HFFc6 (cell line): ENCODE measurements at places on chromosomes 3 and 15. TPM values are rescaled to one million over a fixed set of nuclear protein-coding genes. Genes with fewer than 3 reads are reported as not detected.

- no peak for DNase-seq
Observed at GRCh38 chr3:22351806-22352205, 600.8 kb upstream of the ZNF385D start.

DNA sequence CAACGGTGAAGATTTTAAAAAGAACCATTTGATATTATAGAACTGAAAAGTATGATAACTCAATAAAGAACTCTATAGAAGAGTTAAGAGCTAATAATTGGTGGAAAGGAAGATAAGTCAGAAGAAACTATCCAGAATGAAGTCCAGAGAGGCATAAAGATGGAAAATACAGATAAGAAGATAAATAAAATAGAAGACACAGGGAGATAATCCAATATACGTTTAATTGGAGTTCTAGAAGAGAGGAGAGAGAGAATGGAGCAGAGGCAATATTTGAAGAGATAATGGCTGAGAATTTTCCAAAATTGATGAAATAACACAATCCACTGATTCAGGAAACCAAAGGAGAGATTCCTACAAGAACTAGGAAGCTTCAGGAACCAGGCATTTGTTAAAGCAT, 49.8 kb upstream of the EPHB3 start:
- DNase-seq = no peak

GRCh38 chr15:94240480-94240879, 9.1 kb downstream of the MCTP2 start:
- no peak for DNase-seq

GRCh38 chr15:85456798-85457197, 76.4 kb downstream of the AKAP13 start:
- DNase-seq = no peak

GRCh38 chr15:42608110-42608531, 32.7 kb downstream of the STARD9 start:
- no peak for DNase-seq

DNA sequence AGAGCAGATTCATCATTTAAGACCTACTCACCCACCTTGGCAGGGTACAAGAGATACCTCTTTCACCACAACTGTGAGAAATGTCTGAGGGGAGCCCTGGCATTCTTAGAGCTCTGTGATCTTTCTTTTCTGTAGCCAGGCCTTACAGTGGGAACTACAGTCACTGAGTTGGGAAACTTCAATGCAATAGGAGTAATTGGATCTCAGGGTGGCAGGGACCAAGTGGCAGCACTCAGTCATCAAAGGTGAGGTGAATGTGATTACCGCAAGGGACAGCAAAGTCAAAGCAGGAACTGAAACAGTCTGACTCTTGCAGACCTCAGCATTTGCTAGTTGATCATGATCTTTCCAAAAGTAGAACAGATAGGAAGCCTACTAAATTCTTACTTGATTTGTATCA, 7.2 kb upstream of the MCF2L2 start:
- DNase-seq = no peak

- DNase-seq = no peak
Observed at GRCh38 chr3:90011131-90011530, 903.7 kb downstream of the EPHA3 start.

GRCh38 chr3:82556113-82556512, 794.7 kb upstream of the GBE1 start:
- no peak for DNase-seq

- DNase-seq = no peak
Observed at GRCh38 chr3:76122007-76122406, 336.7 kb upstream of the ZNF717 start.

GRCh38 chr3:142501004-142501926, 53.4 kb upstream of the XRN1 start:
- peak; percentile 95 for DNase-seq

DNA sequence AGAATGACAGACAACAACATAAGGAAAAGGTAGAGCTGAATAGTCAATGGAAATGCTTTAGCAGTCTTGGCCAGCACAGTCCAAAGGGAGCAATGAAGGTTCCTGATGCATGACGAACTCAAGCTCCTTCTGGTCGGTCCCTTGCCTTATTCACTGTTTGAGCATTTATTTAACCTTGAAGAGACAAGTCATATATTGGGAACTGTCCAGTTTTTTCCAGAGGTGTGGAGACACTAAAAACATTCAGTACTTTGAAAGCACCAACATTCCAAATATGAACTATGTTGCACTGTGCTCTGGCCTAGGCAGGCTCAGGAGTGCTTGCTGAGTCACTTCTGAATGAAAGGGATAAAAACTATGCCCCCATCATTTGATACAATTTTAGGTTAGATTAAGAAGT, 384.8 kb downstream of the MECOM start:
- DNase-seq = no peak

GRCh38 chr3:191627064-191627463, 166.1 kb downstream of the PYDC2 start:
- no peak for DNase-seq

DNA sequence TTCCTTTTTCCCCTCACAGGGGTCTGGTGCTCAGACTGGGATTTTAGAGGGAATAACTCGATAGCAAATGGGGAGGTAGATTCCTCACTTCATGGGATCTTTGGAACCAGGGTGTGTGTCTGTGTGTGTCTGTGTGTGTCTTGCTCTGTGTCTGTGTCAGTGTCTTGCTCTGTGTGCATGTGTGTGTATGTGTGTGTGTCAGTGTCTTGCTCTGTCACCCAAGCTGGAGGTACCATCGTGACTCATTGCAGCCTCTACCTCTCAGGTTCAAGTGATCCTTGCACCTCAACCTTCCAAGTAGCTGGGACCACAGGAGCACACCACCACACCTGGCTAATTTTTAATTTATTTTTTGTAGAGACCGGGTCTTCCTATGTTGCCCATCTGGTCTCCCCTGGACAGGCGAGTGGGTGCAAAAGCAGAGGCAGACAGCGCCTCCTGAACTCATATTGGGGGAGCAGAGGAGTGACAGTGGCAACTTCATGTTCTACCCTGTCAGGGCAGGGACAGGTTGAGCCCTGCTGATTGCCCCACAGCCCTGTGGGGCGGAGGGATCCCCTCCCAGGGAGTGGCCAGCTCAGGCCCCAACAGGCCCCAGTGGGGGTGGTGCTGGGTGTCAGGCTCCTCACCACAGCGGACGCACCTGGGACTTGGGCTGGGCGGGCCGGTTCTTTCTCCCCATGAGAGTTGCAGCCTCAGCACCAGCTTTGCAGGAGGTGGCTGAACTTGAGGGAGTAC, 10.4 kb upstream of the SEMA4B start:
- DNase-seq = no peak

DNA sequence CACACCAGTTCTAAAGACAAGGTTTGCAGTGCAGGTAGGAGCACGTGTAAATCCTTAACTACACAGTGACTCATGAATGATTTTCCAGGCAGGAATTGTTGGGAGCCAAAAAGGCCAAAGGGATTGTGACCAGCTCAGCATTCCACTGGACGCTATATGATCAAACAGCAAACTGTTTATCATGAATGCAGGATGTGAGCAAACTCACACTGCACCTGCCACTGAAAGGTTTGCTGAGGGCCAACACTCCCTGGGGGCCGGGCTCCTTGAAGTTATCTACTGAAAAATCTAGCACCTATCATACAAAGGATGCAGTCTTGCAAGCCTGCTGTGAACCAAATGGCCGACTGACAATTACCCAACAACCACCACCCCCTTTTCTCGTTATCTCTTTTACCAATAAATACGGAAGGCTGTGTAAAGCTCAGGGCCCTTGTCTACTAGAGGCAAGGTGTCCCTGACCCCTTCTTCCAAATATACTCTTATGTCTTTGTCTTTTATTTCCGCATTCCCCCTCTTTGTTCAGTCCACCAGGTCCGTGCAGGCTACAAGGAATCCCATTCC, 11.5 kb upstream of the DNASE1L3 start:
- no peak for DNase-seq

DNA sequence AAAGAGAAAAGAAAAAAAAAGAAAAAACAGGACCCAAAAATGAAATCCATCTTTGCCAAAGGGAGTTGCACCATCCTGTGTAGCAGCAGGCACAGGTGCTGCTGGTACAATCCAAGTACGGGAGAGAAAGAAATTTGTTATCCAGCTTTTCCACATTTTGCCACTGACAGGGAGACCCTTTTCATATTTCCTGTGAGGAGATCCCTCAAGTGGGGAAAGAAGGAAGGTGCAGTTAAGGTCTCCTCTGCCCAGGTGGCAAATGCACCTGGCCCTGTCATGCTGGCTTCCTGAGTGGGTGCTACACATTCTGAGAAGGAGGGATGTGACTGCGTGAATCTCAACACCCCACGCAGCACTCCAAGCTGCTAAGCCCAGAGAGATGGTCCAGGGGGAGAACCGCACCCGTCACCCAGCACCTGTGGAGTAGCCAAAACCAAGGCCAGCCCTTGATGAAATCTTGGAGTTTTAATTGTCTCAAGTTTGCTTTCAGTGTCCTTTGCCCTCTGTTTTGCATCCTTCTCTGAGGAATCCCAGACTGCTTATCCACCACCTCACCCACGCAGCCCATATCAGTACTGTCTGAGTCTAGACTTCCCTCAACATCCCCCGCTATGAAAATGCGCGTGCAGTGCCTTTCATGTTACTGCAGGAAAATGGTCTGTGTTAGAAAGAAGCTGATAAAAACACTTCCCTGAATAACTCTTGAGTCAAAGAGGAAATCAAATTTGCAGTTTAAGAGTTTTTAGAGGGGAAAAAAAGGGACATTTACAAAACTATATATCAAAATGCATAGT, 141.9 kb upstream of the THBS1 start:
- no peak for DNase-seq

GRCh38 chr3:160001148-160001760, 12.6 kb downstream of the IL12A start:
- no peak for DNase-seq

- peak; percentile 79 for DNase-seq
Observed at GRCh38 chr15:68354923-68355322, 77.0 kb downstream of the ITGA11 start.

GRCh38 chr3:113677737-113678136, 18.7 kb downstream of the USF3 start:
- no peak for DNase-seq

DNA sequence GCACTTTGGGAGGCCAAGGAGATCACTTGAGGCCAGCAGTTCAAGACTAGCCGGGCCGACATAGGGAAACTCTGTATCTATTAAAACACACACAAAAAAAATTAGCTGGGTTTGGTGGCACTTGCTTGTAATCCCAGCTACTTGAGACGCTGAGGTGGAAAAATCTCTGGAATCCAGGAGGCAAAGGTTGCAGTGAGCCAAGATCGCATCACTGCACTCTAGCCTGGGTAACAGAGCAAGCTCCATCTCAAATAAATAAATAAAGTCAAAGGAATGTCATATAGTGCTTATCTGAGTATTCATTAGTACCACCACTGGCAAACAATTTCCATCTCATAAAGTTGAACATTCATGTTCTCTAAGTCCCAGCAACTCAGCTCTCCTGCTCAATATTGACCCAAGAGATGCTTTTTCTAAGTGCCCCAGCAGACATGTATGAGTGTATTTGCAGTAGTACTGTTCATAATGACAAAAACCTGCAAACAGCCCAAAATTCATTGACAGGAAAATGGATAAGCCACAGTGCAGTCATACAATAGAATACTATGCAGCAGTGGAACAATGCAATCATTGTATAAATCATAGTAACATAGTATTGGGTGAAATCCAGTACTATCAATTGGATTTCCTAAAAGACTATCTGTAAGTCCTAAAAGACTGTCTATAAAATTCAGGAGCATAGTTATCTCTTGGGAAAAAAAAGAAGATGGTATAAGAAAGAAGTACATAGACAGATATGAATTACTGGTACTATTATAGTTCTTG, 751.5 kb upstream of the LMCD1 start:
- no peak for DNase-seq

GRCh38 chr15:35184646-35185045, 99.6 kb upstream of the NANOGP8 start:
- DNase-seq = no peak

CTXN2 gene
- not detected in 3 replicates for total RNA-seq

MYLK gene
- 333 to 420 TPM (median 341 TPM) in 3 replicates for total RNA-seq

CYP11A1 gene
- 0.13 TPM in 1 of 3 replicates, not detected in the others for total RNA-seq

RPS27L gene
- total RNA-seq = 422 to 561 TPM (median 487 TPM) in 3 replicates

TEX55 gene
- total RNA-seq = not detected in 3 replicates

CCPG1 gene
- 31.6 to 45.4 TPM (median 44.1 TPM) in 3 replicates for total RNA-seq

SLC27A2 gene
- 0.87 to 1.5 TPM (median 1.4 TPM) in 3 replicates for total RNA-seq
